ENCODE measurements at places on chromosomes 2 and 18. TPM values are rescaled to one million over a fixed set of nuclear protein-coding genes. Genes with fewer than 3 reads are reported as not detected.

The CHST9 gene
- total RNA-seq: not detected

The CCDC150 gene
- total RNA-seq: 7.5 TPM

The ST6GAL2 gene
- total RNA-seq: not detected

The NAT8 gene
- total RNA-seq: not detected

The CDH19 gene
- not detected for total RNA-seq

The BARD1 gene
- 22.3 TPM for total RNA-seq
